T-helper 2 cell (primary cell): ENCODE measurements at places on chromosomes 13 and 19.

DNA sequence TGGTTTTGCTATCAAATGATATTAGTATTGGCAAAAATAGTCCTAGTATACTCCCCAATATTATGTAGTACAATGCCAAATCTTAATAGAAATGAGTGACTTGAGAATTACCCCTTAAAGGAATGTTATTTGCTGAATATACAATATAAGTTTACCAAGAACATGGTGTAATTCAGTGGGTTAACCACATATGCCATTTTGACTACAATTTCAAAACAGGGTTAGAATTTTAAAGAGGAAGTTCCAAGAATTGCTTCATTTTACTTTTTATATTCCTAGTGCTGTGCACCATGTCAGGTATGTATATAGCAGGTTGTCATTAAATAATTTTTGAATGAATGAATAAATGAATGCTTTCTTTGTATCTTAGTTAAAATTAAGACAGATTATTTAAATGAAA lies 66.3 kb downstream of the LMO7 start:
- DNase-seq, result no peak

- no peak for DNase-seq
Observed at GRCh38 chr19:17149393-17150135, 65.6 kb upstream of the USE1 start.

- DNase-seq, result no peak
Observed at GRCh38 chr19:6076675-6077463, 33.4 kb downstream of the RFX2 start.

- no peak for DNase-seq
Observed at GRCh38 chr13:20359335-20359734, 127.2 kb upstream of the GJB6 start.

- peak; percentile 38 for DNase-seq
Observed at GRCh38 chr13:27442071-27442647, 8.2 kb downstream of the MTIF3 start.

DNA sequence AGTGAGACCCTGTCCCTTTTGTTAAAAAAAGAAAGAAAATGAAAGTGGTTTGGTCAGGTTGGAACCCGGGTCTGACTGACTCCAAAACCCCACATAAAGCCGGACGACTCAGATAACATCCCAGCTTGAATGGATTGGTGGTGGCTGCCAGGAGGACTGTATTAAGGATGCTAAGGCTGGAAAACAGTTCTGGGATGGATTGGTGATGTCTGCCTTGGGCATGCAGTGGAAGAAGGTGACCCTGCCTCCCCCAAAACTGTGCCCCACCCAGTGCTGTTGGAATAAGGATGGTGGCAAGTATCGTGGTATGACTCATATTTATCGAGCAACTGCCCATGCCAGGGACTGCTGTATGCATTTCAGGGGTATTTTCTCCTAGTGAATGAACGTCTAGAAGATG lies 18.5 kb upstream of the COLGALT1 start:
- DNase-seq, result no peak

- no peak for DNase-seq
Observed at GRCh38 chr13:36804588-36804987, 14.4 kb upstream of the RFXAP start.

DNA sequence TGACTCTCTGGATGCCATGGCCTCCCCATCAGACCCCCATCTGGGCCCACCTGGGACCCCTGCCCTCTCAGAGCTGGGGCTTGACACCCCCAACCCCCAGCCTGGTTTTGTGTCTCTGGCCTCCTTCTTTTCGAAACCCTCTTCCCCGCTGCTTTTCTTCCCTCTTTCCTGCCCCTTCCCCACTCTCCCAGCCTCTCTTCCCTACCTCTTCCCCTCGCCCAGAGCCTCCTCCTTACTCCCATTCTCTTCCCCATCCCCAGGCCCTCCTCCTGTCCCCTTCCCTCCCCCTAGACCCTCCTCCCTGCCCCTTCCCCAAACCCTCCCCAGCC lies 2.1 kb downstream of the TNFSF9 start:
- DNase-seq, result no peak

DNA sequence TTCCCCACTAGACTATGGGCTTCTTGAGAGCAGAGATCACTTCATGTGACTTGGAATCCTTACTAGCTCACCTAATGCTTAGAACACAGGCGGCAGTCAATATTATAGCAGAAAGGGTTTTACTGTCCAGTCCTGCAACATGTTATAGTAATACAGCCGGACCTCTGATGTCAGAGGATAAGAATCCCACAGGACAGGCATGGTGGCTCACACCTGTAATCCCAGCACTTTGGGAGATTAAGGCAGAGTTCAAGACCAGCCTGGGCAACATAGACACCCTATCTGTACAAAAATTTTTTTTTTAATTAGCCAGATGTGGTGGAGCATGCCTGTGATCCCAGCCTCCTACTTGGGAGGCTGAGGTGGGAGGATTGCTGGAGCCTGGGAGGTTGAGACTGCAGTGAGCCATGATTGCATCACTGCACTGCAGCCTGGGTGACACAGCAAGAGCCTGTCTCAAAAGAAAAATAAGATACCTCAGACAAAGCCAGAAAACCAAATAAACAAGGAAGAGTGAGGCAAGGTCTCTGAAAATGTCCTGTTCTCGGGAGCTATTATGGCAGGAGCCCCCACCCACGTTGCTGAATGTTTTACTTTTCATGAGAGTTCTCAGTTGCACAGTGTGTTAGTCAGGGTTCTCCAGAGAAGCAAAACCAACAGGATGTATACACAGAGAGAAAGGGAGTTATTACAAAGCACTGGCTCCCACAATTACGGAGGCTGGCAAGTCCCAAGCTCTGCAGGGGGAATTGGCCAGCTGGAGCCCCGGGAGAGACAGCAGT lies 100.8 kb downstream of the UBL3 start:
- no peak for DNase-seq

DNA sequence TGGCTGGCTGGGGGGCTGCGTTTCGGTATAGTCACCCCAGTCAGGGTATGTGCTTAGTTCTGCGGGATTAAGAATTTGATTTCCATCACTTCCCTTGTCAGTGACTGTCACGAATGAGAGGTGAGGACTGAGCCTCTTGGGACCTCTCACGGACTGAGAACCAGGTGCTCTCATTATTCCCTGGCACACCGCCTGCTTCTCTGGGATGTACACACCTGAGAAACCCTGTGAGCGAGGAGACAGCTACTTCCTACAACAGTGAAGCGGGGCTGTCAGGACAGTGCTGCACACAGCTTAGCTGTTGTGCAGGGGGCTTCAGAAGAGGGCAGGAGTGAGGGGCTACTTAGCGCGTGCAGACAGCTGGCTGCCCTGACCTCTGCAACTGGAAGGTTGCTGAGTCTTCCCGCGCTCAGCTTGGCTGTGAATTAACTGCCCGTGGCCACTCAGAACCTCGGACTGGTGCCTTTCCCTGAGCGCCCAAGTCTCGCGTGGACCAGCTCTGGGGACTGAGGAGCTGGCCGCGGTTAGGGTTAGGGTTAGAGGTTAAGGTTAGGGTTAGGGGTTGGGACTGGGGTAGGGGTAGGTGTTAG lies 65.3 kb upstream of the MCF2L start:
- no peak for DNase-seq

DNA sequence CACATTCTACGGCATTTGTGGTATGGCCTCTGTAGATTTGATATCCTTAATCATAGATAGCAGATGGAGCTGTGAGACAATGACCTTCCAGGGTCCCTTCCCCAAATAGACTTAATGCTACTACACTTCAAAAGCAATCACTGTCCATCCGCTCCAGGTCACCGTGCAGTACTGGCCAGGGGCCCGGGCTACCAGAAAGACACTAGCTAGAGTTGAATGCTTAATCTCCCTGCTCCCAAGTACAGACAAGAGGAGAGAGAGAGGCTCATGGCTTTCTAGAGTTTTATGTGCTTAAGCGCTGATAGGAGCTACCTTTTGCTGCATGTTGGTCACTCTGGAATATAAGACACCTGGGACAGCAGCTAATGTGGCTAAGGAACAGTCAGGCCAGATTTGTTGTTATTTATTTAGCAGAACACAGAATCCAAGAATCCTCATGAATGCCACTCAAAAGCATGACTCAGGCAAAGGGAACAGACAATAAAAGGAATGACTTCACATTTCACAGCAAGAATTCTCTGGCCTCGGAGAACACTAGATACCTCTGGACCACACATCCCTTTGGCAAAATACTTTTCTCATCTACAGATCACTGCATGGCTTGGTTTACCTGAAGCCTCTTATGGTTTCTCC lies 165.0 kb downstream of the LACC1 start:
- DNase-seq, result no peak

- no peak for DNase-seq
Observed at GRCh38 chr13:89688918-89689317, 1658.6 kb upstream of the MIR17HG start.

DNA sequence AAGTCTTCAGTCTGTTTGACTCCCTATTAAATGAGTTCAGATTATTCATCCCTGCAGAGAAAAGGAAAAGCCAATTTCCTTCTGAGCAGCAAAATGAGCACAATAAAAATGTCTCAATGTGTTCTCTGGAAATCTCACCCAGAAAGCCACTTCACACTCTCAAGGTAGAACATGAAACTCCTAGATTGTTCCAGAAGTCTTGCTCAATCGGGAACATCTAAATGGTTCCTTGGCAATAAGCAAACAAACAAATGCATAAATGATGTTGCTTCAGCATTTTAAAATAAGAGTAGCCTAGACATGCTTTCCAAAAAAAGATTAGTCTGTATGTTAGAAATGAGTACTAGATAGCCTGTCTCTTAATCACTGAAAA lies 59.7 kb upstream of the TNFRSF19 start:
- no peak for DNase-seq

GRCh38 chr19:42184401-42184861 lies 33.0 kb downstream of the DEDD2 start:
- peak; percentile 63 for DNase-seq

DNA sequence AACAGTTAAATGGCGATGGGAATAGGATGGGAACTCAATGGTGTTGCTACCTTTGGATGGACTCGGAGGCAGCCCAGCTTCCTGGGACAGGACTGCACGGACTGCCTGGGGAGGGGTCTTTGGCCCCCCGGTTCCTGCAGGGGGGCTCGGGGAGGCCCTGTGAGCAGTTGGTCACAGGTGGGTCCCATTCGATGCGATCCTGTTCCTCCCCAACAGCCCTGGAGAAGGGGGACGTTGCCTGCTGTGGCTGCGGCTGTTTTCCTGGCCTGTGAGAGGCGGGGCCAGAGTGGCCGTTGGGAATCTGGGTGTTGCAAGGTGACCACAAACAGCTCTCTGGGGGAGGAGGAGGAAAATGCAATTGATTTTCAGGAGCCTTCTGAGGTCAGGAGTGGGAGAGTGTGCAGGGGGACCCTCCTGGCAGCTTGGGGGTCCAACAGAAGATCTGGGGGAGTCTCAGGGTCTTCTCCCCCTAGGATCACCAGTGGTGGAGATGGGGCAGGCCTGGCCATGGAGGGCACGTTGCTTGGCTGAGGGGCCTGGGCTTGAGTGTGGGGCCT lies 1.9 kb upstream of the PLPPR3 start:
- no peak for DNase-seq

DNA sequence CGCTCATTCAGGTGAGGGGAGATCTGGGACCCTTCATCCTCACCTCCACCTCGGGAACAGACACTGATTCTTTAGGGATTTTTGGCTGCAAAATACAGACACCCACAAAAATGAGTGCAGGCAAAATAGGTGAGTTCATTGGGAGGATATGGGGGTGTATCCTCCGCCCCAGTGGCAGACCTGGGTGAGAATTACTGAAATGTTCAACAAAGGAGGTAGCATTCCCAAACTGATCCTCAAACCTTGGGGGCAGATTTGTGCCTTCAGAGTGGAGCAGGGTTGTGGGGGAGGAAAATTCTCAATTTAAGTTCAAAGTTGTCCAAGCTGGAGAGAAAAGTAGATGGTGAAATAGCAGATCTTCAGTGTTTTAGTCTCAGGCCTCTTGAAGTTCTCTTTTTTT lies 31.3 kb upstream of the SIN3B start:
- DNase-seq, result no peak

DNA sequence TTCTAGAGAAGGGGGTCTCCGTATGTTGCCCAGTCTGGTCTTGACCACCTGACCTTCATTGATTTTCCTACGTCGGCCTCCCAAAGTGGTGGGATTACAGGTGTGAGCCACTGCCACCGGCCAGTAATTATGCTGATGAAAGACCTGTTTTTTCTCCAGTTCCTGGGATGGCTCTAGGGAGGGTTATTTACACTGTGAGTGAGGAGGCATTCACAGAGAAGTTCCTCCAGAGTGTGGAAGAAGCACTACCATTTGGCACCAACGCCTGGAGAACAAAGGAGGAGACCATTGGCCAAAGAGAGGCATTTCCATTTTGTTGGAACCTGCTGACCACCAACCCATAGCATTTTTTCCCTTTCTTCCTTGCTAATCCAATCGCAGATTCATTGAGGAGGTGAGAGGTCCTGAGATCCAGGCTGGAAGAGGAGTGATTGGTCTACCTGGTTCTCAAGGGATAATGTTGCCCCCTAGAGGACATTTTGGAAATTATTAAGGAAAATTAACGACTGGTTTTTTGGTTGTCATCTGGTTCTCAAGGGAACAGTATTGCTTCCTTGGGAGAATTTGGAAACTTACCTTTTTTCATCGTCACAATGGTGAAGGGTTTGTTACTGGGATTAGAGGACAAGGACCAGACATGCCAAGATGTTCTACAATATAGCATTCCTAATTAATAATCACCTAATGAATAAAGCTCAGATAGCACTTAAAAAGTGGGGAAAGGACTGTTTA lies 5.5 kb upstream of the SAE1 start:
- DNase-seq, result peak; percentile 55

DNA sequence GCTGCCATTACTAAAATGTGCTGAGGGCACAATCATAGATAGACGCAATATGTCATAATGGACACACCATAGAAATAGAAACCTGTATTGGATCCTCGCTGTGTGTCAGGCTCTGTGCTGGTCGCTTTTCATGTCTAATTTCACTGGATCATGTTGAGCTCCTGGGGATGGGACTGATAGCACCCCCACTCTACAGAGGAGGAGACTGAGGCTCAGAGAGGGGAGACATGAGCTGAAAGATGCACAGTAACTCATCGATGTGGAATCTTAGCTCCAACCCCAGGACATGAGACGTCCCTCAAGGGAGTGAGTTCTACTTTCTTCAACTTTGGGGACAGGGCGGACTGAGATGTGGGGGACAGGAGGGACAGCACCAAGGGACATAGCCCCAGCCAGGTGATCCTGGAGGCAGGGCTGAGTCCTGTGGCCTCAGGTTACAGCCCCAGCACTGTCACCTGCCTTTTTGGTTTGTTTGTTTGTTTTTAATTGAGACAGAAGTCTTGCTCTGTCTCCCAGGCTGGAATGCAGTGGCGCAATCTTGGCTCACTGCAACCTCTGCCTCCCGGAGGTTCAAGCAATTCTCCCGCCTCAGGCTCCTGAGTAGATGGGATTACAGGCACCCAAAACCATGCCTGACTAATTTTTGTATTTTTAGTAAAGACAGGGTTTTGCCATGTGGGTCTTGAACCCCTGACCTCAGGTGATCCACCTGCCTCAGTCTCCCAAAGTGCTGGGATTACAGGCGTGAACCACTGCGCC lies 6.6 kb upstream of the GIPC1 start:
- no peak for DNase-seq
